MG63 (cell line): ENCODE measurements at places on chromosomes 2 and 18. TPM values are rescaled to one million over a fixed set of nuclear protein-coding genes. Genes with fewer than 3 reads are reported as not detected.
A peak's percentile ranks its signal among the peaks of the same experiment; 100 is the strongest.

SNED1 gene
- total RNA-seq = 2.6 and 5.1 TPM in 2 replicates

GRCh38 chr18:75545189-75545588, 117.7 kb upstream of the SMIM21 start:
- no peak for DNase-seq

DNA sequence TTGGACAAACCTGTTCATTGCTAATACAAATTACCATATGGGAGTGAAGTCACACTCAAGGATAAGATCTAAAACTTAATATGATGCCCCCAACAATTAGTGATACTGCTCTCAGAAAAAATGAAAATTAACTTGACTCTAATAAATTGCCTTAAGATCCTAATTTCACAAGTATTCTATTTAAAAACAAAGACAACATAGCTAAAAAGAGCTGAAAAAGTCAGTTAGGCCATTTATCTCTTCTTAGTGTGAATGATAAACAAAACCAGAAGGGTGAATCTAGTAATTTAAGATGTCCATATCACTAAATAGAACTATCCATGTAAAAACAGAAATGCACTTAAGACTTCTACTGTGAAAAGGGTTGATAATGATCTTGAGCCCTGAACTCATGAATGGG, 53.4 kb downstream of the FN1 start:
- no peak for DNase-seq

ACVR2A gene
- 4.1 and 16.9 TPM in 2 replicates for total RNA-seq

OR6B2 gene
- total RNA-seq = not detected in 2 replicates

- DNase-seq = no peak
These were observed 9.4 kb upstream of the SIX3 start for GRCh38 chr2:44932079-44932478.

DNA sequence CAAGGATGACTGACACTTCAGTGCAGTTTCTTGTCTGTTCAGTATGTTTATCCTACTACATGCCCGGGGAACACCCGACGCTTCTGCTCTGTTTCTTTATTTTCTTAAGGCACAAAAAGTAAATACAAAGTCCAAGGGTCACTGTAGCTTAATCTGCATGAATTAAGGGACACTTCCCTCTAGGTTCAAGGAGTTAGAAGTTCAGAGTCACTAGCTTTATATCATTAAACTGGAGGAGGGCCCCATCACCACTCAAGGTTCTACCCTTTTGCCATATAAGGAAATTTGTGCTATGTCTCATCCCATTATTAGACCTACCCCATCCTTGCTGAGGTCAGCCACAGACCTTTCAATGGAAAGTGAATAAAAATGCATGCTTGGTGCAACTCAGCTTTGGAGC, 27.6 kb upstream of the RMDN2 start:
- DNase-seq = no peak

DNA sequence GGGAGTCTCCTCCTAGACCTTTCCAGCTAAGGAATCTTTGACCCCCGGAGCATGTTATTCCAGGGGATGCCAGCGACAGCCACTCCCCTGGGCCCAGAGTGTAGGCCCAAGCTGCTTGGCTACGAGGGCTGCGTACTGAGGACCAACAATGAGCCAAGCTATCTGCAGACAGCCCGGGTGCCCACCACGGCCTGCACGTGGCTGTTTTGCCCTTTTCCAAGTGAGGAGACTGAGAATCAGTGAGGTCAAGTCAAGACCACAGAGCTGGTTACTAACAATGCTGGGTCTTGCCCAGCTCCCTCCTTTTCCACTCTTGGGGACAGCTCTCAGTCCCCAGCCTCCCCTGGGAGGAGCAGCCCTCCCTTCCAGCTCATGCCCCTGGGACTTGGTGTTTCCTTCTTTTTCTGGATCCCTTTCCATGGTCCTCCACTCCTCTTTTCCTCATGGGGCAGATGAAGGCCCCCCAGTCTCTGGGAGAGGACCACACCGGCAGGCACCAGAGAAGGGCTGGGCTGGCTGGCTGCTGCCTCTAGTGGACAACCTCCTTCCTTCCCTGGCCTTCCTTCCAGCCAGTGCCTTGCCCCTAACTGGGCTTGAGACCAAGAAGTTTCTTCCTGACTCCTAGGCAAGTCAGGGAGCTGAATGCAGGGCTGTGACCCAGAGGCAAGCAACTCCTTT, 550 bp upstream of the MALL start:
- DNase-seq = peak; percentile 79

- DNase-seq = no peak
These were observed 4.3 kb downstream of the TGOLN2 start for GRCh38 chr2:85323351-85323987.

GRCh38 chr2:50492477-50492851, 539.5 kb downstream of the NRXN1 start:
- DNase-seq = no peak

PARD6G gene
- 3.4 TPM in 2 replicates for total RNA-seq

DNA sequence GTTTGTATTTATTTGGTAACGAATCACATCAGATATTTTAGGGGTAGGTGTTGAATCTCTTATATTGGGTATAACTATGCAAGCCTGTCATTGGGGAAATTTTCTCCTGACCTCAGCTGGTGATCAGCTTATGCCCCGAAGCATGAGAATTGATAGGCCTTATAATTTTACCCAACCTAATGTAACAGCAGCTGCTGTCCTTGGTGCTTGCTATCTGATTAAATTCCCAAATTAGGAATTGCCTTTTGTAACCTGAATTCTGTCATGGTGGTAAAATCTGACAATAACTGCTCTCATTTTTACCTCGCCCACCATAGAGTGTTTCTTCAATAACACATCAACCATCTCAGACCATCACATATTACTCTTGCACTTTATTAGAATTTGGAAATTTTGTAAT, 1542.6 kb upstream of the PIK3C3 start:
- DNase-seq = no peak

MAPK4 gene
- total RNA-seq = not detected in 2 replicates

- DNase-seq = no peak
These were observed 52.3 kb downstream of the BAZ2B start for GRCh38 chr2:159564081-159564480.

DNA sequence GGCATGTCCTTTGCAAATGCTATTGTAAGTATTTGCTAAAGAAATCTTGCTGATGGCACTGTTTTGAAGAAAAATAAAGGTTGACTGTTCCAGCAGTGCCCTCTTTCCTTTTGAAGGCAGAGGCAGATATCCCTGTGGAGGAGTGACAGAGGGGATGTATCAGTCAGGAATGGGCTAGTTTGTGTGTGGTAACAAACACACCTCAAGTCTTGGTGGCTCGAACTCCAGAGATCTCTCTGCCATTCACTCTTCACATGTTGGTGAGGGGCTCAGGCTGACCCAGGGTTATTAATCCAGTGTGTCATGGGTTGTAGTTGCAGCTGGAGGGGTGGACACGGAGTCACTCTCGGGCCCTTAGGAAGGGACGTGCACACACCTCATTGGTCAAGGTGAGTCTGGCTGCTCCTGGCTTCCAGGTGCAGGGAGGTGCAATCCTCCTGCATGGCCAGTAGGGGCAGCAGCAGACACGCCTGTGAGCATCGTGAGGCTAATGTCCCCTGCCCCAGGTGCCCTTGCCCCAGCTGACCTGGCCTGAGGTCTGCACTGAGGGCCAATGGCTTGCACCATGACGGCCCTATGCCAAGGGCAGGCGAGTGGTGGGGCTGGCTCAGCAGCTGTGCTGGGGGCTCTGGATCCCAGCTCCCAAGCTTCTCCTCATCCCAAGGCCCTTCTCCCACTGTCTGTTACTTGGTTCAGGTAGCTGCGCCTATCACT, 146.5 kb downstream of the ASB1 start:
- DNase-seq = no peak

SPC25 gene
- total RNA-seq = 28.1 and 32.4 TPM in 2 replicates

RAPGEF4 gene
- not detected in 2 replicates for total RNA-seq

DNA sequence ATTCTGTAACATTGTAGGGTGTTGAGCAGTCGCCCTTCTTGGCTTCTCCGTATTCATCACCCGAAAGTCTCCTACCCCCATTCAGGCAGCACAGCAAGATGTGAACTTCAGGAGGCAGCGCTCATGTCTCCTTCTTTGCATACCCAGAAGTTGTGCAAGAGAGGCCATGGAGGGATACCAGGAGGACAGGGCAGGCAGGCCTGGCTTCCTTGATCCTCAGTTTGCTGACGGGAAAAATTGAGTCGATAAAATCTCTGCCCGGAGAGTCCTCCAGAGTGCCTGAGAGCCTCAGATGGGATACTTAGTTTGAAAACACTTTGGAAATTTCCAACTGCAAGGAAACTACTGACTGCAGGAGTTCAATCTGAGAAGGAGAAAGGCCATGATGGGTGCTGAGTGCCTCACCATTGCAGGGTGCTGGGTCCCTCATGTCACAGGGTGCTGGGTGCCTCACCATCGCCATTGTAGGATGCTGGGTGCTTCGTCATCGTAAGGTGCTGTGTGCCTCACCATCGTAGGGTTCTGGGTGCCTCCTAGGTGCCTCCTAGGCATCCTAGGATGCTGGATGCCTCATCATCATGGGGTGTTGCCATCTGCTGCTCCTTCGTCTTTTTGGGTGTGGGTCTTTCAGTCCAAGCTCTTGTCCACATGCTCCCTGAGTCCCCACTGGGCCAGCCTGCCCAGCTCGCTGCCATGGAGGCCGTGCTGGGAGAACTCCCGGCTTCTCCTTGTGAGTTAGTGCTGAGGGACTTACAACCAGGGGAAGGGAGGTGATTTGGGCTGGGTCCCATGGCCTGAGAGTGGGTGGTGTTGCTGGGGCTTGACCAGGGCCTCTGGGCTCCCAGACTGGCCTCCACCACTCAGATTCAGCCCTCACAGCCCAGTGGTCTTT, 162.4 kb downstream of the DDX1 start:
- DNase-seq = no peak

DNA sequence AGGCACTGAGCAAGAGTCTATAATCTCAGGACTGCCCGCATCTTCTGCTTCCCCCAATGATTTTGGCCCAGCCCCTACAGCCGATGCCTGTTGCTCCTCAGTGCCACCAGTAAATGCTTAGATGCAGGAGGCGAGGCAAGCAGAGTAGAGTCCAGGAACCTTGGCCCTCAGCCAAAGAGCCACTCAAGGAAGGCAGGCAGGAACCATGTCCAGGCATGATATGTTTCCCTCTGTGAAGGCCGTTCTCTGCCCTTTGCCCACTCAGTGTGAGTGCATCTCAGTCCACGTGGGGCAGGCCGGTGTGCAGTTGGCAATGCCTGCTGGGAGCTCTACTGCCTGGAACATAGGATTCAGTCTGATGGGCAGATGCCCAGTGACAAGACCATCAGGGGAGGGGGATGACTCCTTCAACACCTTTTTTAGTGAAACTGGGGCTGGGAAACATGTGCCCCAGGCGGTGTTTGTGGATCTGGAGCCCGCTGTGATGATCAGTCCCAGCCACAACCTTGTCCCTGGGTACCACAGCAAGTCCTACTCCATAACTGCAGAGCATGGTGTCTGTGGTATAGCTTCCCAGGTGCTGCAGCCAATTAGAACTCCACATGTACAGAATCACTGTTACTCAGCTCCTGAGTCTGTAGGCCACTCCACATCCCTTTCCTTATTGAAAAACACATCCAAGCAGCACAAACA, 9.7 kb upstream of the DNAJB2 start:
- DNase-seq = no peak

OXER1 gene
- not detected in 2 replicates for total RNA-seq

DNA sequence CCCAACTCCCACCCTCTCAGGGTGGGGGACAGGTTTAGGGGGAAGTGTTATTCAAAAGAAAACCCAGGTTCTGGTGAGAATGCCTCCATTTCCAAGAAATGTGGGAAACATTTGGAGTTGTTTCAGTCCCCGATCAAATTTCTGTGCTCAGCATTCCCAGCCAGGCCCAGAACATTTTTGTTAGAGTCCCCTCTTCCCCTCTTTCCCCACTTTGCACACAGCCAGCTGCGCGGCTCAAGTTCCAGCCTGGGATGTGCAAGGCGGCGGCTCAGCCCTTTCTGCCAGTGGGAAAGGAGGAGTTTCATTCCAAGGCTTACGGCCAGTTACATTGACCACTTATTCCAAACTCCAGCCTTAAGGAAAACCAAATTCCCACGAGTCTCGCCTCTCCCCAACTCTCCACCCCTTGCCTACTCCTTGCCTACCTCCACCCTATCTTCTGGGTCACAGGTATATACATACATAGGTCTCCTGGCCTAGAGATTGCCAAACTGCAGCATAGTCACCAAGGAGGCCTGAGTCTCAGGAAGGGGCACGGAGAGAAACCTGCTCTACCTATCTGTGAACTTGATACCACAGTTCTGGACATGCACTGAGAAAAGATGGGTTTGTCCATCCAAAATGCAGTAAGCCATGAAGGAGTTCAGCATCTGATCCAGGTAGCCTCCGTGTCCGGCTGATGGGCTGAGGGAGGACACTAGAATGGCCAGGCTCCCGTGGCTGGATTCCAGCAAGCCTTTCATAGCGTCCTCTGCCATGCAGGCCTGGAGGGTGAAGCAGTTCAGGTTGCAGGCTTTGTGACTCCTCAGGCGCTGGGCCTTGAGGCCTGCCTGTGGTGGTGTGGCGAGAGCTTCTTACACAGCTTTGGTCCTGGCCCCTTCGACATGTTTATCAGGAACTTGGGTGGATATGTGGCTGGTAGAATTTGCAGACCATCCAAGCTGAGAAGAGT, 154.5 kb downstream of the ZFP36L2 start:
- no peak for DNase-seq

DNA sequence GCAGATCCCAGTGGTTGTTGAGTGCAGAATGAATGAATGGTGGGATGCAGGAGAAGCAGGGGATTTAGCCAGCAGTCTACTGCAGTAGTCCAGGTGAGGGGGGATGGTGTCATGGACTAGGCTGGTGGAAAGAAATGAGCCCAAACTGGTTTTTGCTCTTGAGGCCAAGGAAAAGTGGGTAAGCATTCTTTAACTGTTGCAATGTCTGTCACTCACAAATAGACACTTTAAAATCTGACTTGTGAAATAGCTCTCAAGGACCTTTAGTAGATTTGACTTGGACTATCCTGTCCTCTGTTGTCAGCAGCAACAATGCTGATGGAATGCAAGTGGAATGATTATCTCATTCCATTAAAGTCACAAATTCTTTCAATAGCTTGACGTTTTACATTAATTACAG, 37.5 kb upstream of the STK17B start:
- DNase-seq = no peak

- DNase-seq = no peak
These were observed 246.1 kb downstream of the RPRM start for GRCh38 chr2:153232464-153232863.

DNA sequence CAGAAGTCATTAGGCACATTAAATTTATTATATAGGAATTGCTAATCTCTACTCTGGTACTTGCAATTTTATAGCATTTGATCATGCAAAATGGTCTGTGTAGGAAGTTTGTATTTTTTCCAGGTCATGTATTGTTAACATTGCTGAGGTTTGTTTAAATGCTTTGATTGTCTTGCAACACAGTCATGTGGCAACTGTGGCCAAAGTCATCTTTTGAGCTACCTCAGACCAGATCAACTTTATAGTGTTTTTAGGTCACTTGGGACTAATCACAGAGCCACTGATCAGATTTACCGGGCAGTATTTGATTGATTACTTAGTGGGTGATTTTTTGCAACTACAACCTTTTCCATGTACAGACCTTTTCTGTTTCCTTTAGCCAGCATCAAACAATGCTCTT, 3.7 kb downstream of the SERPINB5 start:
- DNase-seq = no peak

- DNase-seq = no peak
These were observed 112.2 kb upstream of the NCKAP5 start for GRCh38 chr2:133680343-133681049.
